ENCODE measurements at places on chromosomes 5 and 9. TPM values are rescaled to one million over a fixed set of nuclear protein-coding genes. Genes with fewer than 3 reads are reported as not detected.

The IFNB1 gene
- polyA plus RNA-seq, result not detected

The ARL14EPL gene
- polyA plus RNA-seq, result 0.24 TPM

The GABRA1 gene
- 50.6 TPM for polyA plus RNA-seq

The SNX24 gene
- polyA plus RNA-seq, result 12.8 TPM

The GPR21 gene
- polyA plus RNA-seq, result 7.2 TPM

The SLIT3 gene
- 0.06 TPM for polyA plus RNA-seq

The CCDC192 gene
- polyA plus RNA-seq, result not detected

The PCDHB5 gene
- polyA plus RNA-seq, result 4.5 TPM

The ADAMTS6 gene
- polyA plus RNA-seq, result 0.58 TPM

The UGT3A1 gene
- polyA plus RNA-seq, result not detected

The LVRN gene
- 3.5 TPM for polyA plus RNA-seq

The ALDH7A1 gene
- 26.4 TPM for polyA plus RNA-seq

The IL7R gene
- 0.10 TPM for polyA plus RNA-seq

The HTR1A gene
- polyA plus RNA-seq, result not detected

The HEMGN gene
- polyA plus RNA-seq, result not detected

The TRIM36 gene
- polyA plus RNA-seq, result 122 TPM
